ENCODE measurements at places on chromosomes 2 and 18.

GRCh38 chr2:46706264-46706983, 209.2 kb downstream of the MCFD2 start:
- DNase-seq: no peak

GRCh38 chr2:170821531-170822289, 5.0 kb downstream of the GAD1 start:
- DNase-seq: no peak

DNA sequence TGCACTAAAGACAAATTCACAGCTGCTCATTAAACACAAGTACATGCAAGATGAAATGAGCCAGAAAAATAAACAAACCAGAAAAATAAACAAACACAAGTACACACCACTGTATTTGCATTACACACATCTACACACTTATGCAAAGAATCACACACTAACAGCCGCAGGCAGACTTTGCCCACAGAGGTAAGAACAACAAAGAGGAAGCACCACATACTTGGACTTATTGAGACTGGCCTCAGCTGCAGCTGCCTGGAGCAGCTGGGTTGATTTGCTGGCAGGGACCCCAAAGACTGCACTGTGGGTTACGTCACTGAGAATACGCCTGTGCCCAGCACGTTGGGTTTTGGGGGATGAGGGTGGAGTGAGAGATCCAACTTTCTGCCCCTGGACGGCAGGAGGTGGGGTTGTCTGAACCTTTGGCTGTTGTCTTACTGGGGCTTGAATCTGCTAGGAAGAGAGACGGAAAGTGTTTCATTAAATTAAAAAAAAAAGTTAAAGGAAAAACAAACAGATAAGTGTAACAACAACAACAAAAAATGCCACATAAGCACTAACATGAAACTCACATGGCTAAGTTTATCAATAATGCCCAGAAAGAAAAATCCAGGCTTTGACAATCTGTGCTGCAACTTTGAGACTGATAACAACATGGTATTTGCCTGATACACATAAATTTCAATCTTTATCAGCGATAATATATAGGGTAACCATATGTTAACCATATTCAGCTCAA, 71.9 kb upstream of the NFU1 start:
- no peak for DNase-seq

DNA sequence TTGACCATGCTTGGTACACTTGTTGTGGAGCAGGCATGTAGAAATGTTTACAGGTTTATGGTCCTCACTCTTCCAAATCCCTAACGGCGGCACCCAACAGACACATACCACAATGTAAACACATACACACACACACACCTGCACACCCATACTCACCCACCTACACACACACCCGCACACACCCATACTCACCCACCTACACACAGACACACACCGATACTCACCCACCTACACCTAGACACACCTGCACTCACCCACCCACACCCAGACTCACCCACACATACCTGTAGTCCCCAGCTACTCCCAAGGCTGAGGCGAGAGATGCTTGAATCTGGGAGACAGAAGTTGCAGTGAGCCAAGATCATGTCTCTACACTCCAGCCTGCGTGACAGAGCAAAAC, 1.5 kb upstream of the RAB6D start:
- DNase-seq: no peak

GRCh38 chr2:159735648-159736047, 23.3 kb downstream of the MARCHF7 start:
- DNase-seq: no peak

- DNase-seq: no peak
Measured at GRCh38 chr18:79940814-79941472, 10.5 kb downstream of the SLC66A2 start.
